H9 (cell line): ENCODE measurements at places on chromosomes 3 and 15. TPM values are rescaled to one million over a fixed set of nuclear protein-coding genes. Genes with fewer than 3 reads are reported as not detected.
A peak's percentile ranks its signal among the peaks of the same experiment; 100 is the strongest.

Gene NPAP1
- 0.04 and 0.07 TPM in 2 replicates for total RNA-seq

Gene MINDY4B
- not detected in 2 replicates for total RNA-seq

Gene ONECUT1
- 14.0 and 14.1 TPM in 2 replicates for total RNA-seq

Gene TERC
- total RNA-seq, result 12.9 and 14.1 TPM in 2 replicates

Gene CA12
- 0.42 and 0.68 TPM in 2 replicates for total RNA-seq

GRCh38 chr15:75861750-75862402 lies 18.6 kb downstream of the UBE2Q2 start:
- no peak overlapping the region for H3K4me3 ChIP-seq
- H3K27ac ChIP-seq, result no peak overlapping the region
- H3K36me3 ChIP-seq, result peaks cover 31% of the 10 kb centered on the region

GRCh38 chr3:123552095-123552714 lies 32.6 kb downstream of the HACD2 start:
- no peak overlapping the region for H3K4me3 ChIP-seq
- no peak overlapping the region for H3K27ac ChIP-seq
- H3K36me3 ChIP-seq, result peaks cover 52% of the 10 kb centered on the region
- no peaks in the 10 kb centered on the region for H3K4me1 ChIP-seq
- DNase-seq, result no peak
- H3K27me3 ChIP-seq, result no peaks in the 10 kb centered on the region

GRCh38 chr3:52660046-52660445 lies 25.7 kb downstream of the PBRM1 start:
- no peak overlapping the region for H3K27ac ChIP-seq
- H3K27me3 ChIP-seq, result no peaks in the 10 kb centered on the region
- H3K4me1 ChIP-seq, result no peaks in the 10 kb centered on the region
- no peak for DNase-seq
- peaks cover 80% of the 10 kb centered on the region for H3K36me3 ChIP-seq

GRCh38 chr3:3699816-3700633 lies 99.2 kb upstream of the LRRN1 start:
- no peaks in the 10 kb centered on the region; the same call in 1 of the 2 replicates for H3K4me1 ChIP-seq
- no peak for DNase-seq
- H3K27ac ChIP-seq, result no peak overlapping the region
- H3K36me3 ChIP-seq, result no peaks in the 10 kb centered on the region
- H3K4me3 ChIP-seq, result no peak overlapping the region
- H3K27me3 ChIP-seq, result no peaks in the 10 kb centered on the region

DNA sequence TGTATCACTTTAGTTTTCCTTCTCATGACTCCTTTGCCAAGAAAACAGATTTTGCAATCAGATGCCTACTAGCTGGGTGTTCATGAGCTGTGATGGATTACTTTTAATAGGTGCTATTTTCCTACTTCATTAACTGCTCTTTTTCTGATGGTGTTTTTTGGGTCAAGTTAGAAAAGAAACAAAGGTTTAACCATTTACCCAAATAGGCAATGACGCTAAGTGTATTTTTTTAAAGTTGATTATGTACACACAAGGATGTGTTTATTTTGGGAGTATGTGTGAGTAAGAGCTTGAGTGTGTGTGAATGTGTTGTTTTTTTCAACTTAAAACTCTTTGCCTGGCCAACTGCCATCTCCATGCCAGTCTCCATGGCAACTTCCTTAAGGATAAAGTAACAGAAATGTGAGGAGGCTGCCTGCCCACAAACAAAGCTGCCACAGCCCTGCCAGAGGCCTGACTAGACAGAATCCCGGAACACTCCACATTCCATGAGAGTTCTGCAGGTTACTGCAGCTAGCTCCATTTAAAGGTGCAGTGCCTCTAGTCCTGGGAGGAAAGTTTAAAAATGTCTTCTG lies 215.6 kb upstream of the RBMS3 start:
- no peak overlapping the region for H3K27ac ChIP-seq
- no peak overlapping the region for H3K4me3 ChIP-seq
- H3K4me1 ChIP-seq, result no peaks in the 10 kb centered on the region
- peak; percentile 58 for DNase-seq

DNA sequence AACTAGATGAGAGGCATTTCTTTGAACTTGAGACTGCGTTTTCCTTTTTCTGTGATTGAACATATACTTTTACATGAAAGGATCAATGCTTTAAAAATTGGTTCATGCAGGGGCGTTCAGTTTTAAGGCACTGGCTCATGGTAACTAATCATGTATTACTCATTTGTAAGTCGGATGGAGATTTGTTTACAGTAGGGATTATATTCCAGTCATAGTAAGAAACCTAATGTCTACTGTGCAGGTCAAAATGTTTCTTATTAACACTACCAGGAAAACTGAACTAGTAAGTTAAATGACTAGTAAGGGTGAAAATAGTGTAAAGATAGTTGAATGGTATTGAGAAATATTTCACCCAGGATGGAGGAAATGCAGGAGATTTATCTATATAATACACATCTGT lies 258.8 kb upstream of the GBE1 start:
- H3K36me3 ChIP-seq, result peaks cover 15% of the 10 kb centered on the region
- no peaks in the 10 kb centered on the region for H3K27me3 ChIP-seq
- H3K27ac ChIP-seq, result no peak overlapping the region
- no peaks in the 10 kb centered on the region for H3K4me1 ChIP-seq
- H3K4me3 ChIP-seq, result no peak overlapping the region
- DNase-seq, result no peak

GRCh38 chr3:62884096-62884870 lies 9.1 kb upstream of the CADPS start:
- DNase-seq, result no peak
- H3K4me3 ChIP-seq, result peak overlapping the region; percentile 7; the same call in 2 of the 3 replicates
- peaks cover 2% of the 10 kb centered on the region; the same call in 1 of the 2 replicates for H3K36me3 ChIP-seq
- H3K4me1 ChIP-seq, result peaks cover 3% of the 10 kb centered on the region; the same call in 1 of the 2 replicates
- peak overlapping the region; percentile 71 for H3K27ac ChIP-seq

DNA sequence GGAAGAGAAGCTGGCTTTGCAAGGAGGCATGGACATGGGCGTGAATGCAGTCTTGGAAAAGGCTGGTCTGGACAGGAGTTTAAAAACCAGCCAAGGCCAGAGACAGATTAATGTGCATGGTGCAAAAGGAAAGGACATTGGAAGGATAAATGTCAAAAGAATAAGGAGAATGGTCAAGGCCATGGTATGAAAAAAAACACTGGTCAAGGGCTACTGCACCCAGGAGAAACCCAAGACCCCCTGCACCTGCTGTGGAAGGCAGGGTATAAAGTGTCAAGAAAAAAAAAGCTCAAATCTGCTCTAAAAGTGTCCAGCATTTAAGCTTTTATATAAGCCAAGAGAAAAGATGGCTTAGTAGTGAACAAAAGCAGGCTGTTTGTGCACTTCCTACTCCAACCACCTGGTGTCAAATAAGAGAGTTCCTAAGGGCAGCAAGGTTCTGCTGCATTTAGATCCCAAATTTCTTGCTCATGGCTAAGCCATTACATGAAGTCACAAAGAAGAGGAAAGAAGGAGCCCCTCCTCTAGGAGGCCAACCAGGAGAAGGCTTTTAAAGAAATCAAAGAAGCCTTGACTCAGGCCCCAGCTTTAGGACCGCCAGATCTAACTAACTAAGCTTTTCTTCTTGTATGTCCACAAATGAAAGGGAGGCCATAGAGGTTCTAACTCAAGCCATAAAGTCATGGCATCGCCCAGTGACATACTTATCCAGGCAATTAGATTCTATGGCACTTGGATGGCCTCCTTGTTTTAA lies 16.9 kb downstream of the CCR4 start:
- DNase-seq, result no peak
- H3K36me3 ChIP-seq, result peaks cover 17% of the 10 kb centered on the region

DNA sequence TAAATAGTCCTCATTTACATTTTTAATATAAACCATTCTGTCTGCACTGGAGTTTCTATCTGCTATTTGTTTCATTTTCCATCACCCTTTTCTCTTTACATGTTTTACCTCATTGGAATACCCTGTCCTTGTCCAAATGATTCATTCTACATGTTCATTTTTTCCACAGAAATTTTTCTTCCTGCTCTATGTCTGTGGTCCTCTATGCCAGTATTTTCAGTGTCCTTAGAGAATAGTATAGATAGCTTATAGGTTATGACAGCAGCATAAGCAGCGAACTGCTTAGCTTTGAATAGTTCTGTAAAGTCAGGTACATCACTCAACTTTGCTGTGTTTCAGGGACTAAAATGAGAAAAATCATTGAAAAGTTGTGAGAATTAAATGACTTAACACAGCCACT lies 742.3 kb upstream of the CBLB start:
- no peaks in the 10 kb centered on the region for H3K27me3 ChIP-seq
- peaks cover 12% of the 10 kb centered on the region for H3K36me3 ChIP-seq
- no peak overlapping the region for H3K4me3 ChIP-seq
- no peak for DNase-seq
- H3K4me1 ChIP-seq, result 0 out of 2 replicates have a peak, but pooled peaks cover 3% of the 10 kb centered on the region
- H3K27ac ChIP-seq, result no peak overlapping the region

- no peaks in the 10 kb centered on the region for H3K36me3 ChIP-seq
- H3K4me1 ChIP-seq, result peaks cover 13% of the 10 kb centered on the region; the same call in 1 of the 2 replicates
- DNase-seq, result no peak
Measured at GRCh38 chr3:171260466-171260865, 199.7 kb downstream of the TNIK start.

- no peak overlapping the region for H3K27ac ChIP-seq
- H3K36me3 ChIP-seq, result no peaks in the 10 kb centered on the region
- no peaks in the 10 kb centered on the region; the same call in 1 of the 2 replicates for H3K4me1 ChIP-seq
- no peak for DNase-seq
- no peaks in the 10 kb centered on the region for H3K27me3 ChIP-seq
Measured at GRCh38 chr3:20682573-20682972, 496.6 kb upstream of the SGO1 start.

- H3K27ac ChIP-seq, result no peak overlapping the region
- H3K27me3 ChIP-seq, result no peaks in the 10 kb centered on the region
- H3K36me3 ChIP-seq, result peaks cover 27% of the 10 kb centered on the region
- H3K4me3 ChIP-seq, result no peak overlapping the region
- H3K4me1 ChIP-seq, result no peaks in the 10 kb centered on the region; the same call in 1 of the 2 replicates
- DNase-seq, result no peak
Measured at GRCh38 chr3:151383956-151384355, 597 bp downstream of the P2RY12 start.

DNA sequence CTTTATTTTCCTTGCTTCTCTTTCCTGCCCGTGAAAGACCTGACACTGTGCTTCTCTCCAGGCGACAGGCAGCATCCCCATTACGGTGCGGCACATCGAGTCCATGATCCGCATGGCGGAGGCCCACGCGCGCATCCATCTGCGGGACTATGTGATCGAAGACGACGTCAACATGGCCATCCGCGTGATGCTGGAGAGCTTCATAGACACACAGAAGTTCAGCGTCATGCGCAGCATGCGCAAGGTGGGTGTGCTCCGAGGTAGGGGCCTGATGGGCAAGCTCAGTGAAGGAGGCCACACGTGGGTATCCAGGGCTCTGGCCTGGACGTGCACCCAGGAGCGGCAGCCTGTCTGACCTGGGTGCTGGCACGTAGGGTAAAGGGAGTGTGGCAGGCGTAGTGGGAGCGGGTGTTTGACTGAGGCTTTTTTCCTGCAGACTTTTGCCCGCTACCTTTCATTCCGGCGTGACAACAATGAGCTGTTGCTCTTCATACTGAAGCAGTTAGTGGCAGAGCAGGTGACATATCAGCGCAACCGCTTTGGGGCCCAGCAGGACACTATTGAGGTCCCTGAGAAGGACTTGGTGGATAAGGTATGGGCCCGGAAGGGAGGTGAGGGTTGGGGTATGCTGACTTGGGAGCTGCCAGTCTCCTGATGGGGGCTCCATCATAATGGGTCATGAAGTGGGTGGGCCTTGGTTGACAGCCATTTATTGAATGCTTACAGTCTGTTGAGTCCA lies 8.2 kb upstream of the PODXL2 start:
- DNase-seq, result no peak
- H3K27ac ChIP-seq, result no peak overlapping the region
- no peak overlapping the region for H3K4me3 ChIP-seq
- no peaks in the 10 kb centered on the region for H3K27me3 ChIP-seq

- H3K27ac ChIP-seq, result no peak overlapping the region
- H3K4me1 ChIP-seq, result no peaks in the 10 kb centered on the region
- DNase-seq, result no peak
- no peak overlapping the region for H3K4me3 ChIP-seq
Measured at GRCh38 chr3:171943262-171944117, 95.9 kb upstream of the FNDC3B start.

GRCh38 chr3:59759298-59760031 lies 709.6 kb upstream of the CFAP20DC start:
- no peaks in the 10 kb centered on the region; the same call in 1 of the 2 replicates for H3K4me1 ChIP-seq
- no peak for DNase-seq
- no peak overlapping the region for H3K4me3 ChIP-seq
- H3K36me3 ChIP-seq, result no peaks in the 10 kb centered on the region
- H3K27me3 ChIP-seq, result no peaks in the 10 kb centered on the region; the same call in 1 of the 2 replicates

DNA sequence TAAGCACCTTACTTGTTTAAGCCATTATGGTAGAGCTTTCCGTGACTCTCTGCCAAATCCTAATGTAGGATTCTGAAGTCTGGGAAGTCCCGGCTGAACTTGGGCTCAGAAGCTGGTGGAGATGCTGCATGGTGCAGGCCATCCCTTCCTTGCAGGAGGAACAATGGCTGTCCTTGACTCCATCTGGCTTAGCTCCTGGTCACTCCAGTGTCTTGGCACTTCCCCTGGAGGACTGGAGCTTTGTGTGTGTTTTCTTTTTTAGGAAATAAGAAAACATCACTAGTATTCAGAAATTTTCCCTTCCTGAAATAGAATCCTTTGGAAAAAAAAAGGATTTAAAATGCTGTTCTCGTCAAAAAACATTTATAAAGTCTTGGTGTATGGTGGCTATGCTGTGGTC lies 209.3 kb upstream of the ROPN1 start:
- no peak overlapping the region for H3K4me3 ChIP-seq
- no peaks in the 10 kb centered on the region for H3K27me3 ChIP-seq
- H3K27ac ChIP-seq, result no peak overlapping the region
- no peaks in the 10 kb centered on the region for H3K36me3 ChIP-seq
- H3K4me1 ChIP-seq, result 0 out of 2 replicates have a peak, but pooled peaks cover 4% of the 10 kb centered on the region
- DNase-seq, result no peak

- H3K36me3 ChIP-seq, result no peaks in the 10 kb centered on the region
- peak overlapping the region; percentile 74 for H3K4me3 ChIP-seq
- H3K27me3 ChIP-seq, result peaks cover 14% of the 10 kb centered on the region; the same call in 1 of the 2 replicates
- H3K4me1 ChIP-seq, result no peaks in the 10 kb centered on the region
- H3K27ac ChIP-seq, result no peak overlapping the region
- no peak for DNase-seq
Measured at GRCh38 chr15:100340721-100341238, 995 bp downstream of the ADAMTS17 start.

DNA sequence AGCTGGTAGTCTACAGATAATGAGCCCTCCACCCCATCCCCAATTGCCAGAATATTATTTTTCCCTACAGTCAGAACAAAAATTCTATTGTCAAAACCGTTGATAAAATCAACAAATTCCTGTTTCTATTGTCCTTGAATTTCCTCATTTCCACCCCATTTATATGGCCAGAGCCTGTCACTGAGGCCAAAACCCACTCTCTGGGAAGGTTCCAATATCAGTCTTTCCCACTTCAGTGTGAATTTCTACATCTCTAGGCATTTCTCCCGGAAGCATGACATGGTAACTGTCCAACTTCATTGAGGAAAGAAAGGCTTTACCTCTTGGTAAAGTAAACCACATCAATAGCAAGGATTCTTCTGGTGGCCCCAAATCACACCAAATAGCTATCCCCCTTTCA lies 41.6 kb downstream of the C2CD4A start:
- H3K27me3 ChIP-seq, result no peaks in the 10 kb centered on the region
- no peaks in the 10 kb centered on the region for H3K36me3 ChIP-seq
- 0 out of 2 replicates have a peak, but pooled peaks cover 2% of the 10 kb centered on the region for H3K4me1 ChIP-seq
- H3K4me3 ChIP-seq, result no peak overlapping the region

- no peaks in the 10 kb centered on the region for H3K4me1 ChIP-seq
- H3K27ac ChIP-seq, result no peak overlapping the region
- no peaks in the 10 kb centered on the region for H3K36me3 ChIP-seq
- no peaks in the 10 kb centered on the region for H3K27me3 ChIP-seq
Measured at GRCh38 chr3:119751423-119751822, 30.5 kb upstream of the NR1I2 start.

- no peak overlapping the region for H3K27ac ChIP-seq
- no peak for DNase-seq
- no peaks in the 10 kb centered on the region for H3K27me3 ChIP-seq
- H3K4me1 ChIP-seq, result no peaks in the 10 kb centered on the region; the same call in 1 of the 2 replicates
- H3K36me3 ChIP-seq, result no peaks in the 10 kb centered on the region
- no peak overlapping the region for H3K4me3 ChIP-seq
Measured at GRCh38 chr15:95556866-95557225, 773.7 kb upstream of the NR2F2 start.
